Adipose tissue (tissue), 3 donors: ENCODE measurements at places on chromosomes 6 and 20. TPM values are rescaled to one million over a fixed set of nuclear protein-coding genes. Genes with fewer than 3 reads are reported as not detected.

SLC35A1 gene
- polyA plus RNA-seq = 11.2 TPM

ZNF318 gene
- polyA plus RNA-seq = 5.2 TPM

ETV7 gene
- 1.0 TPM for polyA plus RNA-seq

POM121L2 gene
- polyA plus RNA-seq = not detected

PNPLA1 gene
- 0.15 TPM for polyA plus RNA-seq

NOX3 gene
- polyA plus RNA-seq = not detected

ARMH2 gene
- polyA plus RNA-seq = not detected

CST2 gene
- polyA plus RNA-seq = not detected

RIPOR3 gene
- polyA plus RNA-seq = 5.3 TPM

PRDM13 gene
- not detected for polyA plus RNA-seq

NAPB gene
- 2.6 TPM for polyA plus RNA-seq

IL20RA gene
- polyA plus RNA-seq = 1.5 TPM

OTOR gene
- not detected for polyA plus RNA-seq

IL17F gene
- polyA plus RNA-seq = not detected
